ENCODE measurements at places on chromosomes 4 and X.

DNA sequence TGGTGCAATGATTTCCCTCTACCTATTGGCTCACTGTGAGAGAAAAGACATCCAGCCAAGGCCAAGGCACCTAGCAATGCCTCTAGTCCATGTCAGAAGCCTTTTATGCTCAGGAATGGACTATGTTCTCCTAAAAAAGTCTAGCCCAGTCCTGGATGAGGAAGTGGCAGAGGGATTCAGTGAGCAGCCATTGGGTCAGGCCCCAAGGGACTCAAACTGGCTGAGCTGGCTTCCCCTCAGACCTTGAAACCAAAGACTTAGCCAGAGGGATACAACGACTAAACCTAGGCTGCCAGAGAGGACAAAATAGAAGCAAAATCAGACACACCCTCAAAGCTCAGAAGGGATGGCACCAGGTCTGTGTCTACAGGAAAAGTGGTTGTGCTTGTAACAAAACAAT is 49.1 kb downstream of the ARHGEF9 start:
- no peak for DNase-seq

- no peak for DNase-seq
Observed at GRCh38 chr4:98688411-98689290, 30.2 kb upstream of the TSPAN5 start.

GRCh38 chr4:139144911-139145551 is 32.0 kb downstream of the ELF2 start:
- DNase-seq = no peak

GRCh38 chr4:3531879-3532750 is at the start of gene LRPAP1:
Gene LRPAP1, minus strand, starts transcription at chr4:3532422. Its CDS starts 10 bp downstream, at chr4:3532412.
- peak; percentile 46 for DNase-seq

DNA sequence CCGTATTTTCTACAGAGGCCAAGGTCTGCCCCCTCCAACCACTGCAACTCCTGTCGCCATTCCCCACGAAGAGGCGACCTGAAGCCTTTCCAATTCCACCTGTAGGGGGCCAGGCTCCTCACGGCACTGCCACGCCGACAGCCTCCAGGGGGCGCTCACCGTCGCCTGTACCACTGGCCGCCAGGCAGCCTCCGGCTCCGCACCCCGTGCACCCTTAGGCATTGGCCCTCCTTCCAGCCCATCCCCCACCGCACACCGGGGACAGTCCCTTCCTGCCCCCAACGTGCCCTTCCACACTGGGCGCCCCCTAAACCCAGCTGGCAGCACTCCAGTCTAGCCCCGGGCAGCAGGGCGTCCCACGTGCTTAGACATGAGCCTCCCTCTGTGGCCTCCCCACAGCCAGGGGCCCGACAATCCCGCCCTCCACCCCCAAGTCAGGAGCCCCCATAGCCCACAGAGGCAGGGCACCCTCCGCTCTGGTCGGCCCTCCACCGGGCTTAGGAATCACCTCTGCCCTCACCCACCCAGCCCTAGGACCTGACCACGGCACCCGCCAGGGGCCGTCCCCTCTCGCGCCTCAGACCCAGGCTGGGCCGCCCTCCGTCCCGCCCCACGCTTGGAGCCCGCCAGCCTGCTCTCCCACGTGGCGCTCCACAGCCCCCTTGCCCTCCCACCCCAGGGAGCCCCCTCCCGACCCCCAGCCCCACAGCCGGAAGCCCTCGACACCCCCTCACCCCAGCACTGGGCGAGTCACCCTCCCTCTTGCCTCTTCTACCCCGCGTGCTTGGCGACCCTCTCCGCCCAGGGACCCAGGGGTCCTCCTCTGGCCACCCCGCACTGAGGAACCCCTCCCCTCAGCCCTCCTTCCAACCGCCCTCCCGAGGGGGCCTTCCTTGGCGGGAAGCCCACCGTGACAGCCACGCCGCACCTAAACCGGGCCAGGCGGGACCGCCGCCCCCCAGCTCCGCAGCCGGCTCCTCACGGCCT is 711 bp downstream of the PNMA6E start:
- no peak for DNase-seq

DNA sequence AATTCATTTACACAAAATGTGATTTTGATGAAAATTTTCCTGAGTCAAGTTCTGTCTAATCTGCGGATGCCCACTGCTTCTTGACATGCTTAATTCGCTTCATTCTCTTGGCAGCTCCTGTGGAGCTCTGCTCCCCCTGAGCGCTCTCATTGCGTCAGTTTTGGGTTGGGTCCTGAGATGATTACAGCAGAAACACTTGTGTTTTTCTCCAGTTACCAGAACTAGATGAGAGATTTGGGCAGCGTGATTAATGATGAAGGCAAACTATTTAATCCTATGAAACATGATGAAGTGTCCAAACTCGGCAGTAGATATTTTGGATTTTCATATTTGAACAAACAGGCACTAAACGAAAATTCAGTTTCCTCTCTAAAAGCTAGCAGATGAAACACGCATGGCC is 4.2 kb upstream of the CXCL1 start:
- DNase-seq = no peak

GRCh38 chrX:46757593-46757992 is 1.3 kb downstream of the SLC9A7 start:
- DNase-seq = no peak

- DNase-seq = no peak
Observed at GRCh38 chrX:86348669-86349068, 200.4 kb downstream of the DACH2 start.

GRCh38 chr4:125125276-125125675 is 189.5 kb upstream of the FAT4 start:
- no peak for DNase-seq

- DNase-seq = no peak
Observed at GRCh38 chr4:67575232-67576058, 16.9 kb downstream of the STAP1 start.

- DNase-seq = no peak
Observed at GRCh38 chr4:105472871-105473323, 965 bp downstream of the PPA2 start.

- DNase-seq = no peak
Observed at GRCh38 chr4:34309383-34309906, 1934.9 kb downstream of the ARAP2 start.

- no peak for DNase-seq
Observed at GRCh38 chrX:64792598-64793337, 183.5 kb downstream of the ZC4H2 start.

DNA sequence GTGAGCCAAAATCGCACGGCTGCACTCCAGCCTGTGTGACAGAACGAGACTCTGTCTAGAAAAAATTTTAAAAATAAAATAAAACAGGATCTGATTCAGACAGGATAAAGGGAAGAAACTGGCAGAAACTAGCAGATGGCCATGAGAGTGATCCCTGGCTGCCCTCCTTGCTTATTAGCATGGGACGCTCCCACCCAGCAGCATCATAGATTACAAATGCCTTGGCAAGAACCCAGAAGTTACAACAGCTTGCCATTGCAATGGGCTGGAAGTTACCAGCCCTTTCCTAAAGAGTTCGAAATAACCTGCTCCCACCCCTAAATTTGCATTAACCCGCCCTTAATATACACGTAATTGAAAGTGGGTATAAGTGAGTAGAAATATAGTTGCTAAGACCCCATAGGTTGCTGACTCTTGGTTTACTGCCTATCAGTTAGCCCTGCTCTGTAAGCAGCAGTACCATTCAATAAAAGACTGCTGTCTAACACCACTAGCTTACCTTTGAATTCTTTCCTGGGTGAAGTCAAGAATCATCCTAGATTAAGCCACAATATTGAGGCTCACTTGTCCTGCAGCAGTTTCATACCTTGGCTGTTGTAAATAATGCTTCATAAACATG is 9.1 kb upstream of the XAGE2 start:
- no peak for DNase-seq

DNA sequence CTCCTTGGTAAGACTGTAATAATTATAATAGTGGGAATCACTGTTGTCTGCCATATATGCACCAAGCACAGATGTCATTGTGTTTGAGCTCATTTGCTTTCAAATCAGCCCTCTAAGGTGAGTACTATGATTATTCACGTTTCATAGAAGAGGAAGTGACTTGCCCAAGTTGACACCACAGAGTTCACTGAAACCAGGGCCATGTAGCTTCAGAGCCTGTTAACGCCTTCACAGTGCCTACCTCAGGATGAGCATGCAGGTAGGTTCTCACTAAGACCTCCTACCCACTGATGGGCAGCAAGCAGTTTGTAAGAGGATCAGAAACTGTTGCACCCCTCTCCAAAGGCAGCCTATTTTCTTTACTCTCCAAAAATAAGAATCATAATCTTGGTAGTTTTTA is 27.4 kb downstream of the TMPRSS11A start:
- no peak for DNase-seq

GRCh38 chr4:180281724-180282123 is 1961.5 kb upstream of the TENM3 start:
- no peak for DNase-seq

DNA sequence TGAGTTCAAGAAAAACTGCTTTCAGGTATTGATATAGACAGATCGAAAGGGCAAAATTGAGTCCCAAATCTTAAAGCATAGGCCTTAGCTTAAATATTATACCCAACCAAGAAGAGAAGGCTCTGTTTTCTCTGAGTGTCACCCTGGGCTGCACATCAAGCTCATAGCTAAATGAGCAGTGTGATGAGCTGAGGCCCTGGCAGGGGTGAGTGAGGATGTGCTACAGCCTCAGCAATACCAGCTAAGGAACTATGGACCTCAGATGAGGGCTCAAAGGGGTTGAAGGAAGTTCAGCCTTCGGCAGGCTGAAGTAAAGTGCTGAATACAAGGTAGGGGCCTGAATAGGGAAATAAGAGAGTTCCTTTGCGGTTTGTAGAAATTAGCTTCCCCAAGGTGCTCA is 79.3 kb downstream of the FAM114A1 start:
- no peak for DNase-seq

DNA sequence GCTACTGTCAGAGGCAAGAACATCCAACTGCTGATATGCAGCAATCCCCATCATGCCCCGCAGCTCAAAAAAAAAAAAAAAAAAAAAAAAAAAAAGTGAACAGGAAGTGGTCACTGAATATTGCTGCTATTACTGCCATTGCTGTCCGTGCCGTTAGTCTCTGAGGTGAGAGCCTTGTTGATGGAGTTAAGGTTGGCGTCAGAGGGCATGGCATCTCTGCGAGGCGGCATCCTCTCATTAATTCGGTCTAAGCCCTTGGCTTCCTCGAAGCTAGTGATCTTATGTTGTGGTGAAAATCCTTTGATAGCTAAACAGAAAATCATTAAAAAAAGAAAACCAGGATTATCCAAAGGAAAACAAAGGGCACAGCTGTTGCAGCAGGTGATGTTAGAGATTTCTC is 321.6 kb downstream of the PPP3CA start:
- DNase-seq = no peak

DNA sequence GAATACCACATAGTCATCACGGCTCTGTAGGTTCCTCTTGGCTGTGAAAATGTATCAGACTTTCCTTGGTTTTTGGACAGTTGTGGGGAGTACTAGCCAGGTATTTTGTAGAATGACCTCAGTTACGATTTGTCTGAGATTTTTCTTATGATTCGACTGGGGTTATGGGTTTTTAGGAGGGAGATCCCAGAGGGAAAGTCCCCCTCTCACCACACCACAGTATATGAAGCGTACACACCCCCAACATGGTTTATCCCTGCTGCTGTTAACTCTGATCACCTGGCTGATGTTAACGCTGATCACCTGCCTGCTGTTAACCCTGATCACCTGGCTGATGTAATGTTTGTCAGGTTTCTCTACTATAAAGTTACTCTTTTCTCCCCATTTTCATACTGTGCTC is 72.6 kb downstream of the ANAPC4 start:
- no peak for DNase-seq

DNA sequence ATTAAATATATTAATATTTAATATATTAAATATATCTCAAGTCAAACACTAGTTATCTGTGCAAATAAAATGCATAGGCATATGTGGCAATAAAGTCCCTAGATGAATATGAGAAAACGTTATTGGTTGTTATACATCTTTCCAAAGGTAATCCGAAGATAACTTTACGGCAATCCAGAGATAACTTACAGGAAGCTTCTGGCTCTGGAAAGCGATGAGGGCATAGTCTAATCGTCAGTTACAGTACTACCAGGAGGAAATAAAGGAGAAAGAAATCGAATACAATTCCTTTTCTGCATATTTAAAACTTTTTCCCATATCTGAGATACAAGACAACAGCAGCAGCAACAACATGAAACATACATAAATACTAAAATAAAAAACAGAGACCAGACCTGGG is 35.3 kb downstream of the CNOT6L start:
- DNase-seq = no peak

- DNase-seq = no peak
Observed at GRCh38 chr4:98539741-98540140, 118.7 kb downstream of the TSPAN5 start.

GRCh38 chr4:8289151-8289750 is 19.7 kb downstream of the HTRA3 start:
- DNase-seq = no peak

- DNase-seq = no peak
Observed at GRCh38 chrX:147226801-147227200, 412.3 kb upstream of the CXorf51A start.

DNA sequence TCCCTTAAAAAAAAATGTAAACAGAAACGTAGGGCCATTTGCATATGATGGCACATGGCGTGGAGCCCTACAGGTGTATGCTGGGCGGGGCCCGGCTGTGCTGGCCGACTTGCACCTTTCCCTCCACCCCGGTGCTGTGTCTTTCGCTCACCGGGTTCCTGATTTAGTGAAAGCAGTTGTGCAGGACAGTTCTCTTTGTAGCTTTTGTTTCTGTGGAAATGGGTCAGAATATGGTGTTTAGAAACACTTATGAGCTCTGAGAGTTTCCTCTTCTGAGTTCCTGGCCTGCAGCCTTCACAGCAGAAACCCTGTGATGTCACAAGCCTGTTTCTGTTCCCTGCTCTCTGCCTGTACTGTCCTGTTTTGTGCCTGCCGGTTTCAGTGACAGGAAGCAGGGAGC is 22.5 kb upstream of the MSANTD1 start:
- no peak for DNase-seq

DNA sequence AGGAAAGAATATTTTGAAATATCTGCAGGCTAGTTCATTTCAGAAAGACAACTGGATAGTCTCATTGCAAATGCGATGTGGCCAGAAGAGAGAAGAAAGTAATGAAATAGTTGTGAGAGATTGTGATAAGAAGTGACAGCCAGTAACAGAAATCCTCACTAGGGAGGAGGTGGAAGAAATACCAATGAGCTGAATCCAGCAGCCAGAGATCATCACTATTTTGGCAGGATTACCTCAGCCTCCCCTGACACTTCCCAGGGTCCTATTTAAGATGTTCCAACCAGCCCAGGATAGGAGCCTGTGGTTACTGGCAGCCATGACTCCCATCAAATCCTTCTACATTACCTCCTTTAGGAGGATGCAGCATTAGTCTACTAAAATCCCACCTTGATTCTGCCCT is 76.7 kb upstream of the ARHGAP24 start:
- DNase-seq = no peak

- DNase-seq = no peak
Observed at GRCh38 chr4:170227928-170228327, 138.2 kb upstream of the AADAT start.

DNA sequence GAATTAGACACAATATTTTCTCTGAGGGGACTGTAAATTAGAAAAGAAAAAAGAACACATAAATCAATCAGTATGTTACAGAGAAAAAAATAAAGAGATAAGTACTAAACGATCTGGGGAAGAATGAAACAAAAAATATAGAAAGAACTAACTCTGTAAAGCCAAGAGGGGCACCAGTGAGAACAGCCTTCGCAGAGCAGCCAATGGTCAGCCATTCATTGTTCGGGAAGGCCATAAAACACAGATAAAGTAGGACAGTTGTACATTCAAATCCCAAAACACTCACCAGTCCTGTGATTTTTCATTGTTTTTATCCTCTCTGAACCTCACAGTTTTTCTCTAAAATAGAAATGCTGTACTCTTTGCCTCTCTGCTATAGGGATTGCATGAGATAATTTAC is 127.9 kb downstream of the NEK1 start:
- no peak for DNase-seq

- DNase-seq = no peak
Observed at GRCh38 chr4:141177171-141177570, 43.5 kb upstream of the ZNF330 start.

All from AG09309 (cell line).